Osteoblast (primary cell): ENCODE measurements at places on chromosomes 1 and 21.

DNA sequence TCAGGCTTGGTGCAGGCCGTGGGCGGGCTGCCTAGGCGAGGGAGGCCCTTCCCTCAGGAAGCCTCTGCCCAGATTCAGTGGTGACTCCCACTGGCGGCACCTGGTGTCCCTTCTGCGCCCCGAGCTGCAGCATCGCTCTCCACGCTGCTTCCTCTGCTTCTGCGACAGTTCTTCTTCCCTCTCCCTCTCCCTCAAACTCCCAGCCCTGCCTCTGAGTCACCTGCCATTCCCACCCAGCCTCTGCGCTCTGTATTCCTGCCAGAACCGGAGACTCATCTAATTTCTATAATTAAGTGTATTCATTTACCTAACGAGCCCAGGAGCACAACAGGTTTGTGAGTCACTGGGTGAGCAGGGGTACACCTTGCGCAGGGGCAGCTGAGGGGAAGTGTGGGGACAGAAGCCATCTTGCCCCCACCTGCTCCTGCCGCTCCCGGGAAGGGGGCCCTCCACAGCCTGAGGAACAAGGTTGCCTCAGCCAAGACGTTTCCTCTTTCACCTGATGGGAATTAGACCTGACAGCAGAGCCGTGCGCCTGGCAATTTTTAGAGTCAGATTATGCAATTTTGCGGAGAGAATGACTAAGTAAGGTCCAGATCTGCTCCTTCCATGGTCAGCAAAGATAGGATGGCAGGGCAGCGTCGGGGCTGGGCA is 19.4 kb downstream of the KCNC4 start:
- no peaks in the 10 kb centered on the region for H3K36me3 ChIP-seq
- no peaks in the 10 kb centered on the region for H3K27me3 ChIP-seq
- H3K27ac ChIP-seq = no peak overlapping the region
- H3K4me1 ChIP-seq = peaks cover 3% of the 10 kb centered on the region
- H3K4me3 ChIP-seq = no peak overlapping the region

DNA sequence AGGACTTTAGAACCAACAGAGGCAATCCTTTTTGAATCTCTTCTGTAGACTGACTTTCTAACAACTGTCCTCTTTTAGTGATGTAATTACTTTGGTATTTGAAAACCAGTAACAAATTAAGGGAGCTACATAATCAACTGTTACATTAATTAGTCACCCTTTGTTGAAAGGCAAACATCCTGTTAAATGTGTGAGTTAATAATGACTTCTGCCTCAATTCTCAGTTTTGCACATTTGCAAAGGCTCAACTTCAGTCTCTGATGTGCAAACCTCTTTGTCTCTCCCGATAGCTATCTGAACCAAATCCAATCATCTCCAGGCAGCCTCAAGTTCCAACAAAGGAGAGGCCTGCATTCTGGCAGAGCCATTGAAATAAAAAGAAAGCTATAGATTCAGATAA is 135.4 kb upstream of the C8B start:
- no peak for DNase-seq
- no peaks in the 10 kb centered on the region for H3K4me1 ChIP-seq
- no peak overlapping the region for H3K4me3 ChIP-seq
- H3K36me3 ChIP-seq = no peaks in the 10 kb centered on the region
- H3K27ac ChIP-seq = no peak overlapping the region
- H3K27me3 ChIP-seq = no peaks in the 10 kb centered on the region

- no peaks in the 10 kb centered on the region for H3K27me3 ChIP-seq
- H3K4me1 ChIP-seq = no peaks in the 10 kb centered on the region
These were observed 238.8 kb downstream of the NCAM2 start for GRCh38 chr21:21236996-21237395.

DNA sequence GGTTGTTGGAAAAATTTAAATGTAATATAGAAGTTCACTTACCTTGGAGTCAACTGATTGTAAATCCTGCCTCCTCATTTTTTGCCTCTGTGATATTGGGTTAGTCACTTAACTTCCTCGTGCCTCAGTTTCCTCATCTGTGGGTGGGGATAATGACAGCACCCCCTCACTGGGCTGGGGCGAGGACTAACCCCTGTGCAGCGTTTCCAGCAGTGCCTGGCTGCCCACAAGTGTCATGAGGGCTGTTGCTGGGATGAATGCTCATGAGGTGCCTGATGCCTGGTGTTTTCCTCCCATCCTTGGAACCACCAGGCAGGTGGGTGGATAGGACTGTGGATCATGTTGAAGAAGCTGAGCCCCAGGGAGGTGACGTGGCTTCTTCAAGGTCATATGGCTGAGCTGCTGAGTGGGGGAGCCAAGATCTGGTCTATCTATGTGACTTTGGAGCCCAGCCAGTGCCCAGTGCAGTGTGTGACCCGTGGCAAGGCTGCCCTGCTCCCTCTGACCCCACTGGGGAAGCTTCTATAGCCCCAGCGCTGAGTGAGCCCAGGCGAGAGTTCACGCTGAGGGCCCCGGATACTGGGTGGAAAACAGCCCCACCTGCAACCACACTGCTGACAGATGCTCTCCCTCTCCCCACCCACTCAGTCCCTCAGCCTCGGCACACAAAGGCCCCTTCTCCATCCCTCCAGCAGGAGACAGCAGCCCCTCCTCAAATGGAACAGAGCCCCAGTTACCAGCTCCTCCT is 446.0 kb downstream of the PTPRU start:
- no peak overlapping the region for H3K4me3 ChIP-seq
- no peak overlapping the region for H3K27ac ChIP-seq
- H3K4me1 ChIP-seq = peaks cover 3% of the 10 kb centered on the region
- DNase-seq = no peak
- H3K27me3 ChIP-seq = no peaks in the 10 kb centered on the region
- H3K36me3 ChIP-seq = no peaks in the 10 kb centered on the region
